ENCODE measurements at places on chromosomes 12 and 14.

DNA sequence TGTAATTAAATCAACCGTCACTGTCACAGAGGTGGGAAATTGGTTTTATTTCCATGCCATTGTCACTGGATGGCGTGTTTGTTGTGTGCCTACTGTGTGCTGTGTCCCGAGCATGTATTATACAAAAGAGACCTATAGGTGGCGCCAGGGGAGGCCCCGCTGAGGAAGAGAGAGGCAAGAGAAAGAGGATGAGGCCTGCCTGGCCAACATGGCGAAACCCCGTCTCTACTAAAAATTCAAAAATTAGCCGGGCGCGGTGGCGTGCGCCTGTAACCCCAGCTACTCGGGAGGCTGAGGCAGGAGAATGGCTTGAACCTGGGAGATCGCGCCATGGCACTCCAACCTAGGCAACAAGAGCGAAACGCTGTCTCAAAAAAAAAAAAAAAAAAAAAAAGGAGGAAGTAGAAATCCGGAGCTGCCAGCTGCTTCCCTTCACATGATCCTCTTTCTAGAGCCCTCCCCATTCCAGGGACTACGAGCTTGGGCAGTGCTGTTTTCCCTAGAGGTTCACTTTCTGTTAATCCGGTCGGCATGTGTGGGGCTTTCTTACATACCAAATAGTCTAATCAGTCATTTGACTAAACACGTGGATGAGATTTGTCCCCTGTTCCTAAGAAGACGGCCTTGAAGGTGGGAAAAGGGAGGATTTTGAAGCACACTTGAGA is 6.4 kb upstream of the CCDC175 start:
- no peak for DNase-seq

- DNase-seq, result no peak
Observed at GRCh38 chr14:80678436-80678835, 263.1 kb downstream of the CEP128 start.

DNA sequence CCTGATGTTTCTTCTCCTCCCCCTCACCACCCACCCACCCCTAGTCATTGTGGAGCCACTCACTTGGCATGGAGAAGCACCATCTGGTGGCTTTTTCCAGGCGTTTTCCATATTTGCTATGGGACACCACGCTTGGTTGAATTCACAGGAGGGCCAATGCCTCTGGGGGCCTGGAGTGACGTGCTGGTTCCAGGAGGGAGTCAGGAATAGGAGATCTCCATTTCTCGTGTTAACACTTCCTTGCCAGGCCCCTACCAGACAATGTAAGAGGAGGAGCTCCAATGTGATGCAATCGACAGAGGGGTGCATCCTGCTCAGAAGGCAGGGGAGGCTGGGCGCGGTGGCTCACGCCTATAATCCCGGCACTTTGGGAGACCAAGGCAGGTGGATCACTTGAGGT is 21.6 kb upstream of the TESC start:
- DNase-seq, result no peak

DNA sequence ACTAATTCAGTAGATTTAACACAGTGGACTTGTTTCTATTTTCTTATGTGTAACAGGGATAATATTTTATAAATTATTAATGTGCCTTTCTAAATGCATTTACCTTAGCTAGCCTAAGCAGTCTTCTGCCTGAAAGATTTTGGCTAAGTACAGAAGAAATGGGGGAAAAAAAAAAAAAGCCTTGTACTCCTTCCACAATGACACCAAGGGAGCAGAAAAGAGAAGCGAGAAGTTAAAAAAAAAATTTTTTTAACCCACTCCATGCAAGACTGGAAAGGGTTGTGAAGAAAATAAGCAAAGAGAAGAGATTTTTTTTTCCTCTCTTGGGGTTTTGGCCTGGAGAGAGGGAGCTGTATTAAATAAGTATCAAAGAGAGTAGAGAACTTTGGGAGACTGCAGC is 28.7 kb downstream of the NELL2 start:
- no peak for DNase-seq

DNA sequence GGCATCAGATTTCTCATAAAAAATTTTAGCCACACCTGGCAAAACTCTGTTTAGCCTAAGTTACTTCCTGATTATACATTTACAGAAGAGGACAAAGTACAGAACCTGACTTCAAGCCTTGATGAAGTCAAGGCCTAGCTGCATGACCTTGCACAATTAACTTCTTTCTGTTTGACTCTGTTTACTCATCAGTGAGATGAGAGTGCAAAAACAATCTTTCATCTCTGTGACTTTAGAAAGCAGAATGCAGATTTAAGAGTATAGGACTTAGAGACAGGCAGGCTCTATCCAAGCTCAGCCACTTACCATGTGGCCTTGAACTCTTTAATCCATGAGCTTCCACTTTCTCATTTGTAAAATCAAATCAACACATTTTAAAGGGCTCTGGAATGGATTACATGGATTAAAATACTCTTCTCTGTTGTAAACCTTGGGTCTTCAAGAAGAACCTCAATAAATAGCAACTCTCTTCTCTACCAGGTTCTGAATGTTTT is 1178.9 kb downstream of the FLRT2 start:
- no peak for DNase-seq

DNA sequence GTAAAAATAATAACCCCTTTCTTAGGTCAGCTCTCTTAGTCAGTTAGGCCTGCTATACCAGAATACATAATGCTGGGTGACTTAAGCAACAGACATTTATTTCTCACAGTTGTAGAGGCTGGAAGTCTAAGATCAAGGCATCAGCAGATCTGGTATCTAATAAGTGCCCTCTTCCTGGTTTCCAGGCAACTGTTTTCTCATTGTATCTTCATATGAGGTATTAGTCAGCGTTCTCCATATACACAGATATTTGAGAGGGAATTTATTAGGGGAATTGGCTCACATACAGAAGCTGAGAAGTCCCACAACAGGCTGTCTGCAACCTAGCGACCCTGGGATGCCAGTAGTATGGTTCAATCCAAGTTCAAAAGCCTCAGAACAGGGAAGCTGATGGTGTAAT is 896.0 kb downstream of the GALC start:
- DNase-seq, result no peak

DNA sequence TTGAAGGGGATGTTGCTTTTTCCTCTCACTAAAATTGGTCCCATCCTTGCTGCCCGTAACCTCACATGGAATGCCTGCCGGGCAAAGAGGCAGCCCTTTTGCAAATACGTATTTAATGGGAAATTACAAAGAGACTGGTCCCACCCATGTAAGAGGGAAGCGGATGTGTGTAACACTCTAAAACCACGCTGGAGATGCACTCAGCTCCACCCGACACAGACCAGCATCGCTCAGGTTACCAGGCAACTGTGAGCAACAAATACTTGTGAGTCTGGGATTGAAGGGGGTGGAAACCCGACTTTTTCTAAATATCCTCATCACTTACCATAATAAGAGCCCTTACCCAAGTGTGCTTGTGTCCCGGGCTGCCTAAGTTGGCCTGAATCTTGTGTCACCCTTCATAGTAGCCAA is 47.7 kb downstream of the ELK3 start:
- peak; percentile 23 for DNase-seq

DNA sequence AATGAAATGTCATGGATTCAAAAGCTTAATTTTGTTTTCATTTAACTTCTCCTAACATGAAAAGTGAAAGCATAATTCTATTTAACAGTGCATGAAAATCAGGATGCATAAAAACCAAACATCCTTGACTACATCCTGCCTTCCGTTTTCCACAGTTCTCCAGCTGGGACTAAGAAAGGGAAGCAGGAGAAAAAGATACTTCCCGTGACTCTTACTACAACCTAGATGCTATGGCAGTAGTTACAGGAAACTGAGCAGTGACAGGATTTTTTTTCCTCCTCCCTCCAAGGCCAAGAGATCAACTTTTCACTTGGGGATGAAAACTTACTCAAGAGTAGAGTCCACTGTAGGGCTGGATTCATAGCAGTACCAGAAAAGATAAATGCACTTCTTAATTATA is 2.6 kb downstream of the EXOC5 start:
- no peak for DNase-seq

- DNase-seq, result no peak
Observed at GRCh38 chr12:106431839-106432411, 74.4 kb downstream of the POLR3B start.

DNA sequence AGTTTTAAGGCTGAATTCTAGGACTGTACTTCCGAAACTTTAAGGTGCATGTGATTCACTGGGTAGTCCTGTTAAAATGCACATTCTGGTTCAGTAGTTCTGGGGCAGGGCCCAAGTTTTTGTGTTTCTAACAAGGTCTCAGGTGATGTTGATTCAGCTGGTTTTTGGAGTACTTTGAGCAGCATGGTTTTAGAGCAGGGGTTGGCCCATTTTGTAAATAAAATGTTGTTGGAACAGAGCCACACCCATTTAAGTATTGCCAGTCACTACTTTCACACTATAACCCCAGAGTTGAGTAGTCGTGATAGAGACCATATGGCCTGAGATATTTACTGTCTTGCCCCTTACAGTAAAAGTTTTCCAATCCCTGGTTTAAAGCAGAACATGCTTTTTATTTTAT is 111.3 kb downstream of the SYNE2 start:
- DNase-seq, result no peak

DNA sequence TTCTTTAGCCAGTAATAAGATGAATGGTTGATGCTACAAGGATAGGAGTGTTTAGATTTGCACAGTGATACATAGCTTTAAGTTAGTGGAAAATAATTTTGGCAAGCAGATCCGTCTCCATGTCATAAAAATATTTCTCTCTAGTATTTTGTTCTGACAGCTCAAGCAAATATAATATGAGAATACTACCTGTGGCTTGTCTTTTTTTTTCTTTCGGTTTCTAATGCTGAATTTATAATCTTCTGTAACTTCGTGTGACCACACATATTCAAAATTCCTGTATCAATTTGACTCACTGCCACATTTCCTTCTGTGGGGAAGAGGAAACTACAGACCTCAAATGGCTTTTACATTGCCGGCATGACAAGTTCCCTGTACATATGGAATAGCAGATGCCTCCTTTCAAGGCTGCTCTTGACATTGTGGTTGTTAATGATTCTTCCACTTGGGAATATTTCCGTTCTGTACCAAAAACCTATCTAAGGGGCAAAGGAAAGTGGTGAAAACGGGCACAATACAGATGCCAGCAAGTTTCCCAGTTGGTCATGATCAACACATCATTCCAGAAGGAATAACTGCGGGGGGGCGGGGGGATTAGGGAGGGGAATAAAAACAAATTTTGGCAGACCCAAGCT is 103.6 kb upstream of the CCDC91 start:
- no peak for DNase-seq

- DNase-seq, result no peak
Observed at GRCh38 chr14:75200451-75200850, 24.0 kb upstream of the TMED10 start.

GRCh38 chr12:68237619-68238018 is 12.0 kb upstream of the IL26 start:
- no peak for DNase-seq

Data from stimulated activated CD4-positive, alpha-beta T cell treated with anti-CD3 and anti-CD28 coated beads, Interleukin-2, amount 100 ng/mL, for 48 hours (primary cell).